ENCODE measurements at places on chromosomes 5 and 9.

DNA sequence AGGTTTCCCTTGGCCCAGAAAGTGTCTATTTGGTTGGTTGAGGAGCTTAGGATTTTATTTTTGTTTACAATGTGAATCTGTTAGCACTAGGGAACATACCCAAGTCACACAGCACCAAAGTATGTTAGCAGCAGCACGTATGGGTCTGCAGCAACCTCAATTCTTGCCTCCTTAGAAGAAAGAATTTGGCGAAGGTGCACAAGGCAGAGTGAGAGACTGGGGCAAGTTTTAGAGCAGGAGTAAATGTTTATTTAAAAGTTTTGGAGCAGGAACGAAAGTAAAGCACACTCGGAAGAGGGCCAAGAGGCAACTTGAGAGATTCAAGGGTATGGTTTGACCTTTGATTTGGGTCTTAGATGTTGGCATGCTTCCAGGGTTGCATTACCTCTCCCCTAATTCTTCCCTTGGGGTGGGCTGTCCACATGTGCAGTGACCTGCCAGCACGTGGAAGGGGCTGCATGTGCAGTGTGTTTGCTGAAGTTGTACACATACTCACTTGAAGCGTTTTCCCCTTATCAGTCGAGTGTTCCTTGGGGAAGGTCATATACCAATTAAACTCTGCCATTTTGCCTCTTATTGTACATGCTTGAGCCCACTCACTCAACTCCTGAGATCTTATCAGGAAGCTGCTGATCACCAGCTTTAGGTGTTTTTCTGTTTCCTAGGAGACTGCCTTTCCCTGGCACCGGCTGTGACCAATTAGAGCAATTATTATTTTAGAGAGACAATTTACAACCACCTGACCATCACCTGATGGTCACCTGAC is 64.9 kb upstream of the SHC3 start:
- no peak for DNase-seq

DNA sequence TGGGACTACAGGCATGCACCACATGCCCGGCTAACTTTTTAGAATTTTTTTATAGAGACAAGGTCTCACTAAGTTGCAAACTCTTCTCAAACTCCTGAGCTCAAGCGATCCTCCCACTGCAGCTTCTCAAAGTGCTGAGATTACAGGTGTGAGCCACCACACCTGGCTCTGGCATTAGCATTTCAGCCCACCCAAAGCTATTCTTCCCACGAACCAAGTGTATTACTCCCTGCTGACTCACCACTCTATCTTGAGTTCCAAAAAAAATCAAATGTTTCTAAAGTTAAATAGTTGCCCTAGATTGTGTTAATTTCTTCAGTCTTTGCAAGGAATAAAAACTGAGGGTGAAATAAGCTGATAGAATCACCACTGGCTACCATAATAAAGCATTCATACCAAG is 205.5 kb downstream of the ARRDC3 start:
- no peak for DNase-seq

- DNase-seq: no peak
Measured at GRCh38 chr5:100550531-100551051, 15.4 kb downstream of the FAM174A start.

DNA sequence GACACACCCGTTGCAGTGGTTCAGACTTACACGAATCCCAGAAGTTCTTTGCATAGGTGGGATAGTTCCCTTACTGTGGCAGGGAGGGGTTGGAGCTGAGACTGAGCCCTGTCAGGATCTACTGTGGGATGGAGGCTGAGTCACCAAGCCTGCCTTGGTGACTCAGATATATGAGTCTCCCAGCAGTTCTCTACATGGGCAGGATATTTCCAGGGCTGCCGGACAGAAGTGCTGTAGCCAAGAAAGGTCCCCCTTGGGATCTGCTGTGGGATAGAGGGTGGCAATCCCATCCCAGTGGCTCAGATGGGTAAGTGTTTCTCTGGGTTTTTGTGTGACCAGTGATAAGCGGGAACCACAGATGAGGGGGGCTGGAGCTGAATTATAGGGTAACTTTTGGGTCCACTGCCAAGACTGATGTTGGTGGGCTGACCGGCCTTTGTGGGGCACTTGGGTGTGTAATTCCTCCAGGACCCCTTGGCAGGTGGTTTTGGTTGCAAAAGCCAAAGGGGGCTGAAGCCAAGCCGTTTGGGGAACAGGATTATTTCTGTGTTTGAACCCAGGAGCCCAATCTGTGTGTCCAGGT is 18.7 kb downstream of the XRCC4 start:
- no peak for DNase-seq

DNA sequence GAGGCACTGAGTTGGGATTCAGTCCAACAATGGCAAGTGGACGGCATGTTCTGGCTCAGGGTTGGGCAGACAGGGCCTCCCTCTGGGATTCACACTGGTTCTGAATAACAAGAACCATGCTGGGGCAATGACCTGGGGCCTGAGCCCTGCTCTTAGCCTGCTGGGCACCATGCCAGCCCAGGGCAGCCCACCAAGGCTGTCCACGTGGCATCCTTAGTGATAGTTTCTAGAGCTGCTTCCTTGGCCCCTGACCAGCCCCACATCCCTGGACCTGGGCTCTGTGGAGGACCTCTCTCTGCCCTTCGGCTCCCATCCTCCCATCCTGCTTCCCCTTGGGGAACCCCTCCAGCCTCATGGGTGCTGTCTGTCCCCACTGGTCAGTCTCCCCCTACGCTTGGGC is 22.3 kb upstream of the OLFM1 start:
- no peak for DNase-seq

GRCh38 chr9:114898741-114899140 is 31.6 kb downstream of the TNFSF8 start:
- peak; percentile 67 for DNase-seq

GRCh38 chr5:150762211-150762610 is 3.4 kb upstream of the DCTN4 start:
- no peak for DNase-seq

DNA sequence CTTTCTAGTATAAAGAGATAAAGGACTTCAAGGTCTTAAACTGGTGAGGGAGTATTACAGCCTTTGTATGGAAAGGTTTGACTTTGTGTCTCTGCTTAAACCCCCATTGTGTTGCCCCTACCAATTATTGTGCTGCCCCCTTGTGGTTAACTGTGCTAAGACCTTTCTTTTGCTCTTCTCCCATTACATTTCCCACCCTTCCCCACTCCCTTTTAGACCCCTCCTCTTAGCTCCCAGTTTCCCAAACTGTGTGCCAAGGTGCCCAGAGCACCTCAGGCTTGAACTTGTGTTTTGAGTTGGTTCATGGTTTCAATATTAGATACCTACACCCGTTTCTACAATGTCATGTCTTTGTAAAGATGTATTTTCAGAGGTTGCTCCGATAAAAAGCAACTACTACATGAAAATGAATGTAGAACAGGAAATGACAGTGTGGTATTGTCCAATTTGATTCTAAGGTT is 2.9 kb downstream of the JAK2 start:
- peak; percentile 30 for DNase-seq
